ENCODE measurements at places on chromosomes 13 and 19.

DNA sequence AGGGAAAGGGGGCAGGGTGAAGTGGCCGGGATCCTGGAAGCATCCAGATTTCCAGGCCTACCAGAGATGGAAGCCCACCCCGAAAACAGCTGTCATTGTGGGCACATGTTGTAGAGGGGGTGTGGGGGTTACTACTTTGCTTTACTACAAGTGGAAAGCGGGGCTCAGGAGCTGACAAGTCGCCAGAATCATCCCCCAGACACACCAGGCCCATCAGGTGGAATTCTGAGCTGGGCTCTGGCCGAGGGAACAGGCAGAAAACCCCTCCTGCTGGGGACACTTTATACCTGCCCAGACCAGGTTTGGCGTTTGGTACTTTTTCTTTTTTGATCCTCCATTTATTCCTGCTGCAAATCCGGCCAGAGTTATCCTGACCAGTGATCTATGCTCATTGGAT lies 3.8 kb downstream of the CDX2 start:
- DNase-seq, result no peak

DNA sequence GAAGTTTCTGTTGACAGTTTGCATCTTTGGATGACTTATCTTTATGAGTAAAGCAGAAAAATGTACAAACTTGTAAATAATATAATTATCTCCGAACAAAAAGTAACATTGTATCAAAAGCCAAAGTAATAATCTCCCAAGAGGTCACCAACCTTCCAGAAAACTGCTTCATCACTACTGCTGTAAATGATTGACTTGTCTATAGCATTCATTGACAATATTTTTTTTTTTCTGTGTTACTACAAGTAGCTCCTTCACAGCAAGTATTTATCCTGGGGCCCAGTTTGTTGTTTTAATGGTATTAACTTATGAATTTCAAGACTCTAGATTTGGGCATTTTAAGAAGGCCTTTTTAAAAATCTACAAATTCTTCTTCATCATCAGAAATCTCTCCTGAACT lies 242.4 kb downstream of the KLF12 start:
- DNase-seq, result no peak

DNA sequence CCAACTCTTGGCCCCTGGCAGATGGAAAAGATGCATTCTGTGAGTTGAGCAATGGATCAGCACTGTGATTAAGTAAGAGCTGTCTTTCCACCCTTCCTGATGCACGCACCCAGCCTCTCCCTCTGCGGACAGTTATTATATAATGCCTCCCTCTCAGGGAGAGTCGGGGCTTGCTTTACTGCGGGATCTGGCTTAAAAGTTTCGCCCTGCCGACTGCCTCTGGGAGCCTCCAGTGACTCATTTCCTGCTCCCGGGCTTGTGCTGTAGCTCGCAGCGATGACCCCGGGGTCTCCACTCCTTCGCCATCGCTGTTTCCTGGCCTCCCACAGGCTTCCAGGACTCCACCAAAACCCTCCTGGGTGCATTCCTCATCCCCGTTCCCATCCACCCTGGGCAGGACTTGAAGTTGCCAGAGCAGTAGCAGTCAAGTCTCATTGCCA lies 107.4 kb upstream of the SLC7A1 start:
- peak; percentile 7 for DNase-seq

DNA sequence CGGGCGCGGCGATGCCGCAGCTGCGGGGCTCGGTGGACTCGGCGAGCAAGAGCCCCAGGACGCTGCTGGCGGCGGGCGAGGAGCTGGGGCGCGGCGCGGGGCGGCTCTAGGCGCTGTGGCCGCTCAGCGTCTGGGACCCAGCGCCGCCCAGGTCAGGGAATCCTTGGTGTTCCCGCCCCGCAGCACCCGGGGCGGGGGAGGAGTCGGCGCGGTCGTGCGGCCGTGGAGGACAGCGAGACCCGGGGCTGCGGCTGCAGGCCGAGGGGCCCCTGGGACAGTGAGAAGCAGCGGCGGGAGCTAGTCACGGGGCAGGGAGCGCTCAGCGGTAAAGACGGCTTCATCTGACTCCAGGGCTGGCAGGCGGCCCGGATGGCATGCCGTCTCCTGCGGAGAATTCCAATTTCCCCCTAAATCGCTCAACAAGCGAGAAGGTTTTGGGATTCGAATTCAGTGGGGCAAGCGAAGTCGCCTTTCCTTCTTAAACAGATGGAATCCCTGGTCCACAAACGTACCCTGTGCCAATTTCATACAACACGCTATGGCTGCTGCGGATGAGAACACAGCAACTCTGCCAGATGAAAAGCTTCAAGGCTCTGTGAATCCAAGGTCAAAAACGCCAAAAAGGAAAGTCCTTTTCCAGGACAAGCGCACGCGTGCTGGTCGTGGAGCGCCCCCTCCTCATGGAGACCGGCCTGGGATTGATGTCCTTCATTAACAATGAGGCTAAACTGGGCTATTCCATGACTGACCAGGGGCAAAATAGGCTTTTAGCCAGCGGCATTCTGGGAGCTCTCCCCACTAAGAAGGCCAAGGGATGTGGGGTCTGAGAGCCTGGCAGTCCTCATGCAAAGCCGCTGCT lies 4.2 kb upstream of the ZSCAN4 start:
- DNase-seq, result no peak

DNA sequence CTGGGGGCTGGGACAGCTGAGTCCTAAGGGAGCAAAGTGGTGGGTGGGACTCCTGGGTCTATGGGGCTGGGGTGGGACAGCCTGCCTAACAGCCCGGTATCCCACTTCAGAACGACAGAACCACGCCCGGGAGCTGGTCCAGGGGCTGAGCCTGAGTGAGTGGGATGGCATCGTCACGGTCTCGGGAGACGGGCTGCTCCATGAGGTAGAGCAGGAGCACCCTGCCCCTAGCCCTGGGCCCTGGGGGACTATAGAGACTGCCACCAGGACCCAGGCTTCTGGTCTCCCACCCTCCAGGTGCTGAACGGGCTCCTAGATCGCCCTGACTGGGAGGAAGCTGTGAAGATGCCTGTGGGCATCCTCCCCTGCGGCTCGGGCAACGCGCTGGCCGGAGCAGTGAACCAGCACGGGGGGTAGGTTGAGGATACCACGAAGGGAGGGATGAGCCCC lies 8.6 kb downstream of the SPHK2 start:
- DNase-seq, result no peak

GRCh38 chr19:47547199-47547598 lies 25.7 kb downstream of the ZNF541 start:
- DNase-seq, result no peak

GRCh38 chr13:74550039-74550438 lies 415.8 kb upstream of the KLF12 start:
- DNase-seq, result no peak

- DNase-seq, result no peak
Measured at GRCh38 chr13:23157781-23158180, 23.0 kb upstream of the SGCG start.

GRCh38 chr13:98420554-98421175 lies 156.2 kb downstream of the STK24 start:
- DNase-seq, result no peak

DNA sequence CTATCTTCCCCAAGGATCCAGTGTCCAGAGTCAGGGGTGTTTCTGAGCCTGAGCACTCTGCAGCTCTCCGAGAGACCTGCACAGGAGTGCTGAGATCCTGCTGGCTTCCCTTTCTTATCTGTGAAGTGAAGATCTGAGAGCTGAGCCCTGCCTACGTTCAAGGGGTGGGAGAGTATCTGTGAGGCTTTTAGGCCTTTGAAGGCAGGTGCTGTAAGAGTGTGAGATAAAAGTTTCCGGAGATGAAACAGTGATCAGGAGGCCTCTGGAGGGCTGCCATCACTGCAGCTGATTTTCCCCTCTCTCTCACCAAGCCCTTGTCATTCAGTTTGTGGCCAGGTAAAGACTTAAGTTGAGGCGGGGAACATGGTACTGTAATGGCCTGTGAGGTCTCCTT lies 83.1 kb downstream of the AKAP11 start:
- DNase-seq, result no peak

DNA sequence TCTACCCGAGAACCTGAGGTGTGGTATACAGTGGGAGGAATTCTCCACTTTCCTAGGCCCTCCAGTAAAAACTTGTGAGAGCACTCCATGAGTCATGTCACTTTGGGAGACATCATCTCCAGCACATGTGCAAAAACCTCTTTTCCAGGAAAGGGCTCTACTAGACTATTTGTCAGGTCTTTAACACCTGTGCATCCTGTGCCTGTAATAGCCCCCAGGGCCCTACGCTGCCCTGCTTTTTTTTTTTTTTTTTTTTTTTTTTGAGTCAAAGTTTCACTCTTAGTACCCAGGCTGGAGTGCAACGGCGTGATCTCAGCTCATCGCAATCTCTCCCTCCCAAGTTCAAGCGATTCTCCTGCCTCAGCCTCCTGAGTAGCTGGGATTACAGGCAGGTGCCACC lies 1.7 kb upstream of the ERVV-1 start:
- no peak for DNase-seq

- DNase-seq, result no peak
Measured at GRCh38 chr13:114054264-114054663, 78.2 kb downstream of the RASA3 start.

DNA sequence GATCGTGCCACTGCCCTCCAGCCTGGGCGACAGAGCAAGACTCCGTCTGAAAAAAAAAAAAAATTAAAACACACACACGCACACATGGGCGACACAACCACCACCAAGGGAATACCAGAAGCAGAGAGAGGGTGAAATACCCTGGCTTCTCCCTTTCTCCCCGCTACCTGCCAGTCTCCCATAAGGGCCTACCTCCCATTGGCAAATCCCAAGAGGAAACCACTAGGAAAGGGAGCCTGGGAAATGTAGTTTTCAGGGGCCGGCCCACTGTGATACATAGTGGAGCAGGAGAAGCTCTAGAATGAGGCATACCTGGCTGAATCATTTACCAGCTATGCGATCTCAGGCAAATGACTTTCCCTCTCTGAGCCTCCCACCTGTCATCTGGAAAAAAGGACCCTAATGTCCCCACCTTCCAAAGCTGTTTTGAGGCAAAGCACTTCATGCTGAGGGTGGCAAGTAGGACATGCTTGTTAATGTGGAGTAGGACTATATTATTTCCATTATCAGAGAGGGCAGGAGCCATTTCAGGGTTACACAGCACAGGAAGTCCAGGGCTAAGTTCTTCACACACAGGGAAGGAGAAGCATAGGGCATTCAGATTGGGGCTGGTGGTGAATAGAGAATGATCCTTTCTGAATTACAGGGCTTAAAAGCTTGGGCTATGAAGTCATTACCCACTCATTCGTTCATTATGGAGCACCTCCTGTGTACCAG lies 14.3 kb upstream of the HNRNPUL1 start:
- no peak for DNase-seq

- DNase-seq, result no peak
Measured at GRCh38 chr13:36046672-36047071, 84.5 kb downstream of the DCLK1 start.

DNA sequence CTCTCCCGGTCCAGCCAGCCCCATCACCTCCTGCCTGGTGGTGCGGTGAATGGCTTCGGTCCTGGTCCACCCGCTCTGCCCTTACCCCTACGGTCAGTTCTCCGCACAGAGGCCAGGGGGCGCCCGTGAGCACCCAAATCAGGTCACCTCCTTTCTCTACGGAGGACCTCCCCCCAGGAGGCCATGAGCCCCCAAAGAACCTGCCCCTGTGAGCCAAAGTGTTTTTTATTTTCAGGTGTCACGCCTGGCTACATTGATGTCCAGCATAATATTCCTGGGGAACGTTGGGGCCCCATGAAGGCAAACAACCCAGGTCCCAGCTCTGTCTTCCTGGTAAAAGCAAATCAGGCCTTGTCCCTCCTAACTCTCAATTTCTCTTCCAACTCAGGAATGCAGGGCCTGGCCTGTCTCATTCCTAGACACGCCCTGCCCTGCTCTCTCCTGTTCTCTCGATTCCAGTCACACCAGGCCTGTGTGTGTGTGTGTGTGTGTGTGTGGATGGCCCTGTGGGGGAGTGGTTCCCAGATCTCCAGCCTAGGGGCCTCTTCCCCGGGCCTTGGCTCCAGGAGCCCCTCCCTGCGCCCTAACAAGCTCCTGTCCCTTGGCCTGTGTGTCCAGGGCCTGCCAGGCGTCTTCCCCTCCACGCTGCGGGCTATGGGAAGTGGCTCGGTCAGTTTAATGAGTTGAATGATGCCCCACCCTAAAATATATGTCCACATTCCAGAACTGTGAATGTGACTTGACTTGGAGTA lies 9.7 kb upstream of the GIPC1 start:
- peak; percentile 43 for DNase-seq

GRCh38 chr19:15974856-15975255 lies 26.0 kb downstream of the OR10H4 start:
- no peak for DNase-seq

GRCh38 chr13:112453874-112454647 lies 77.9 kb downstream of the SPACA7 start:
- no peak for DNase-seq

DNA sequence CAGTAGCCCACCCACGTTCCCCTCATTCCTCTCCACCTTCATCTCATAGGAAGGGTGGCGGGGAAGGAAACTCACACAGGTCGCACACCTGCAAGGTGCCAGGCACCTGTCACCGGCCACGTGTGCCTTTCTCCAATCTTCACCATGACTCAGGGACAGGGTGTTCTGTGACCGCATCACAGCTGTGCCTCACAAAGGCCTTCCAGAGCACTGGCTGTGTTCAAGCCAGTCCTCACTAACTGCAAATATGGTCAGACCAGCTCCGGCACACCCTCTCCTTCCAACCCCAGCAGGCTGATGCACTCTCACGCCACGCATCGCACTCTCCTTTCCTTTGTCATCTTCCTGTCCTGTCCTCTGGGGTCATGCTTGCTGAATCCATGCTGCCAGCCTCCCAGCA lies 415.9 kb downstream of the IRS2 start:
- DNase-seq, result no peak

- DNase-seq, result no peak
Measured at GRCh38 chr13:20988033-20988908, 73.1 kb downstream of the LATS2 start.

- DNase-seq, result no peak
Measured at GRCh38 chr13:67235265-67235664, 5.1 kb upstream of the PCDH9 start.

GRCh38 chr19:47549261-47549862 lies 23.6 kb downstream of the ZNF541 start:
- DNase-seq, result no peak

GRCh38 chr19:33464010-33464732 lies 57.4 kb downstream of the PEPD start:
- no peak for DNase-seq

DNA sequence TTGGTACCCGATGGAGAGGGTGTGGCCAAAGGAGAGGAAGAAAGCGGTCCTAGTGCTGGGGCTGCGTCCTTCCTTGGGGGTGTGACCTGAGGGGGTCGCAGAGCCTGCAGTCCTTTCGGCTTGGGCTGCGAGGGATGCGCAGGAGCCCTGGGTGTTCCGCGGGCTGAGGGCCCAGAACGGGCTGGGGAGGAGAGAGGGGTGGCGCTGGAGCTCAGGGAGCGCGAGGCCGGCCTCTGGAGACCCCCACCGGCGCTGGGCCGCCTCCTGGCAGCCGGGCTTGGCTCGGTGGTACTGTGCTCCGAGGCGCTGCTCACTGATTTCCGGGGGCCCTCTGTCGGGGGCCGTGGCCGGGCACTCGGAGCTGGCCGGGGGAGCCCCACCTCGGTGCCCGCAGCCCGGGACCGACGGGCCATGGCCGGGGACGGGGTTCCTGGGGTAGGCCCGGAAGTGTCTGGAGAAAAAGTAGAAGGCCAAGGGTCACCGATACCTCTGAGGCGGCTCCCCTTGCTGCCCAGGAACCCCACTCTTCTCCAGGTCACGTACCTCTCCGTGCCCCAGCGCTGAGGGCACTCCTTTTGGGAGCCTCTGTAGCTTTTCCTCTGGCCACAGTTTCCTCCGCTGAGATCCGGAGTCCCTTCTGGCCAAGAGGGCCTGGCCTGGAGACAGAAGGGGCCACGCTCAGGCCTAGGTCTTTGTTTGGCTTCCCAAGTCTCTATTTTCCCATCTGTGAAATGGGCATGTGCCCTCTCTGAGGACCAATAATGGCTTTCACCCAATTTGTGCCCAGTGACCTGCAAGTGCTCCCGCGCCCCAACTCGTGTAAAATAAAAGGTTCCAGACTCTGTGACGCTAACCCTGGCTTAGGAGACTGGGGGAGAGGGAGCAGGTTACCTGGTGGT lies 1.6 kb downstream of the PRR36 start:
- DNase-seq, result no peak
